ENCODE measurements at places on chromosomes 12 and 14.
A peak's percentile ranks its signal among the peaks of the same experiment; 100 is the strongest.

- no peak overlapping the region for H3K4me3 ChIP-seq
- no peak for DNase-seq
- H3K36me3 ChIP-seq: peaks cover 13% of the 10 kb centered on the region
- H3K27me3 ChIP-seq: no peaks in the 10 kb centered on the region
Observed at GRCh38 chr14:23153851-23154796, 29.3 kb downstream of the SLC7A8 start.

GRCh38 chr12:51171884-51172514 lies 936 bp downstream of the TFCP2 start:
- peak; percentile 66 for DNase-seq
- no peaks in the 10 kb centered on the region for H3K27me3 ChIP-seq
- H3K4me3 ChIP-seq: peak overlapping the region; percentile 63
- no peaks in the 10 kb centered on the region for H3K36me3 ChIP-seq
- no peaks in the 10 kb centered on the region for H3K4me1 ChIP-seq

GRCh38 chr12:46517579-46517962 lies 145.0 kb upstream of the SLC38A2 start:
- no peaks in the 10 kb centered on the region for H3K4me1 ChIP-seq
- H3K27me3 ChIP-seq: no peaks in the 10 kb centered on the region
- H3K27ac ChIP-seq: no peak overlapping the region
- H3K36me3 ChIP-seq: no peaks in the 10 kb centered on the region

DNA sequence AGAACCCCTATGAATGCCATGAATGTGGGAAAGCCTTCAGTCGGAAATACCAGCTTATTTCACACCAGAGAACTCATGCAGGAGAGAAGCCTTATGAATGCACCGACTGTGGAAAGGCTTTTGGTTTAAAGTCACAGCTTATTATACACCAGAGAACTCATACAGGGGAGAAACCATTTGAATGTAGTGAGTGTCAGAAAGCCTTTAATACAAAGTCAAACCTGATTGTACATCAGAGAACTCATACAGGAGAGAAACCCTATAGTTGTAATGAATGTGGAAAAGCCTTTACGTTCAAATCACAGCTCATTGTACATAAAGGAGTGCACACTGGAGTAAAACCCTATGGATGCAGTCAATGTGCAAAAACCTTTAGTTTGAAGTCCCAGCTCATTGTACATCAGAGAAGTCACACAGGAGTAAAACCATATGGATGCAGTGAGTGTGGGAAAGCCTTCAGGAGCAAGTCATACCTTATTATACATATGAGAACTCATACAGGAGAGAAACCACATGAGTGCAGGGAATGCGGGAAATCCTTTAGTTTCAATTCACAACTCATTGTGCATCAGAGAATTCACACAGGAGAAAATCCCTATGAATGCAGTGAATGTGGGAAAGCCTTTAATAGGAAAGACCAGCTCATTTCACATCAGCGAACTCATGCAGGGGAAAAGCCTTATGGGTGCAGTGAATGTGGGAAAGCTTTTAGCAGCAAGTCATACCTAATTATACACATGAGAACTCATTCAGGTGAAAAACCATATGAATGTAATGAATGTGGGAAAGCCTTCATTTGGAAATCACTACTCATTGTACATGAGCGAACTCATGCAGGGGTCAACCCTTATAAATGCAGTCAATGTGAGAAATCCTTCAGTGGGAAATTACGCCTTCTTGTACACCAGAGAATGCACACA lies 22.3 kb downstream of the ZNF268 start:
- no peaks in the 10 kb centered on the region for H3K4me1 ChIP-seq
- DNase-seq: no peak
- H3K27me3 ChIP-seq: no peaks in the 10 kb centered on the region

DNA sequence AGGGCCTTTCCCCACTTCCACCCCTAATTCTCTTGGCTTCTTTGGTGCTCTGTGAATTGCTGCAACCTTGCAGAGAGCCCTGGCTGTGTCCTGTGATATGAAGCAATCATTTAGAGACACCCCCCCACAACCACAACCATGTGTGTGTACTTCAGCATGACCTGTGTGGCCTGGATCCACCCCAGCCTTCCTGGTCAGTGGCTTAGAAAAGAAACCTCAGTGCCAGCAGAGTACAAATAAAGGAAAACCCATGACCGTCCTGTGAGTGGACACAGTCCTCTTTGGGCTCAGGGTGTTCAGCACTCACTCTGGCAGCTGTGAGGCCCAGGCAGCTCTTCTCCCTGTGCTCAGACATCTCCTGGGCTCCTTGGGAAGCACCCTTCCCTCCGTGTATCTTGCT lies 206.6 kb upstream of the DIO3 start:
- no peak overlapping the region for H3K4me3 ChIP-seq
- peaks cover 19% of the 10 kb centered on the region for H3K27me3 ChIP-seq
- no peaks in the 10 kb centered on the region for H3K4me1 ChIP-seq
- DNase-seq: no peak

GRCh38 chr12:49684310-49684854 lies 22.8 kb downstream of the FMNL3 start:
- no peak overlapping the region for H3K27ac ChIP-seq
- DNase-seq: no peak
- H3K4me3 ChIP-seq: no peak overlapping the region
- peaks cover 19% of the 10 kb centered on the region for H3K4me1 ChIP-seq
- no peaks in the 10 kb centered on the region for H3K27me3 ChIP-seq

Measured in mesenchymal stem cell (in vitro differentiated cells and primary cell).